ENCODE measurements at places on chromosomes 11 and 22.

GRCh38 chr22:31275576-31275975 is 16.7 kb downstream of the PIK3IP1 start:
- H3K4me3 ChIP-seq = no peak overlapping the region
- DNase-seq = no peak
- peaks cover 56% of the 10 kb centered on the region for H3K36me3 ChIP-seq
- H3K4me1 ChIP-seq = no peaks in the 10 kb centered on the region

DNA sequence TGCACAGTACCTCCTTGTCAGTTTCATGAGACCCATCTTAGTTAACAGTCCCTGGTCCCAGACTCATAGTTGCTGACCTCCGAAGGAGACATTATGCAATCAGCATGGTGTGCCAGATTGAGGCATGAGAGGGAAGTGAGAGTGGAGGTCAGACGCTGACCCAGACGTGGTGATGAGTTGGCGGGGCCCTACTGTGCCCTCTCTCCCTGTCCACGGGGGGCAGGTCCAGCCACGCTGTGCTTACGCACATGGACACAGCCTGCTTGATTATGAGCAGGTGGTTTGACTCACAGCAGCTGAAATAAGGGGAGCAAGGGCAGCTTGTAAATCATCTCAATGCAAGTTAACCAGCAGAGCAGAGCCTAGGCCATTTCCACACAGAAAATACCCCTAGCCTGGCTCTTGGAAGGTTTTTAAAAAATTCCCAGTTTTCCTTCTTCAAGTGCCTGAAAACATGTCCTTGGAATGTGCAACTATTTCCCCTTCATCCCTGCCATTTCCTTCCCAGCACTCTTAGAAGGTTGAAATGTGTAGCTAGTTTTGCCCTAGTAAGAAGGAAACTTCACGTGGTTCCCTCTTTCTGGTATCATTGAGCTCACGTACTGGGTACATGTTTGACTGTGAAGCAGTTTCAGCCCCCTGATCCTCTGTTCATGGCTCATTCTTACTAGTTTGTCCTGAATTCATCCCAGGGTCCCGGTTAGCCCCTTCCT is 122.6 kb upstream of the SORL1-AS1 start:
- H3K4me3 ChIP-seq = no peak overlapping the region
- H3K4me1 ChIP-seq = no peaks in the 10 kb centered on the region
- peaks cover 5% of the 10 kb centered on the region for H3K36me3 ChIP-seq
- DNase-seq = peak; percentile 82
- H3K27ac ChIP-seq = peak overlapping the region; percentile 1

DNA sequence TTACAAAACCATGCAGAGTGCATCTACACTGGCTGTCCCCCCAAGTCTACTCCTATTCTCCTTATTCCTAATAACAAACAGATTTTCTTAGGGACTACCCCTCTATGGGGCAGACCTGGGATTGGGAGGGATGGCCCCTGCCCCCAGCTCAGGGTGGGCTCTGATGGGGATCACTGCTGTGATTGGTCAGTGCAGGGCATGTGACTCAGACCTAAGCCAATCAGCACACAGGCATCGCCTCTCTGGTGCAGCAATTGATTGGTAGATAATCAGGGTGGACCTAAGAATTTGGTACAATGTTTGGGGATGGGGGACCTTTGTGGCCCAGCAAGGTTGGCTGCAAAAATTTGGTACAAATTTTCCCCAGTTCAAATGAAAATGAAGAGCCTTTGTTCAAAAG is 57.2 kb upstream of the SHANK2 start:
- no peaks in the 10 kb centered on the region for H3K4me1 ChIP-seq
- H3K27ac ChIP-seq = no peak overlapping the region
- no peak overlapping the region for H3K4me3 ChIP-seq
- no peak for DNase-seq
- no peaks in the 10 kb centered on the region for H3K36me3 ChIP-seq

GRCh38 chr11:5665051-5665570 is 19.8 kb downstream of the TRIM5 start:
- no peaks in the 10 kb centered on the region for H3K27me3 ChIP-seq
- no peak overlapping the region for H3K4me3 ChIP-seq
- no peak for DNase-seq

DNA sequence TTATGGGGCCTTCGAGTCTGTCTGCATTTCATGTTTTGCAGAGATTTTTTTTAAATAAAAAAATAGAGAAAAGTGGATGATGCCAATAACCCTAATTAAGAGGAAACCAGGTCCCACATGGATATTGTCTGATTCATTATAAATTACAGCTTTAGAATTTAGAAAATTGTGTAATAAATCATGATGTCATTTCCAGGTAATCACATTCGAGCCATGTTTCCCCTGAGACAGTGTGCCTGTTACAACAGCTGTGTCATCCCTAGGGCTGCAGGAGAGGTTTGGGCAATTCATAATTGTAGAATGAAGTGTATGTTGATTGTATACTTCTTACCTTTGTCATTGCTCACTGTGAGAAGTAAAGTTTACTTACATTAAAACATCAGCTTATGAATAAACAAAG is 38.3 kb downstream of the NCAM1 start:
- DNase-seq = no peak
- no peak overlapping the region for H3K27ac ChIP-seq
- H3K27me3 ChIP-seq = no peaks in the 10 kb centered on the region
- H3K4me3 ChIP-seq = no peak overlapping the region

DNA sequence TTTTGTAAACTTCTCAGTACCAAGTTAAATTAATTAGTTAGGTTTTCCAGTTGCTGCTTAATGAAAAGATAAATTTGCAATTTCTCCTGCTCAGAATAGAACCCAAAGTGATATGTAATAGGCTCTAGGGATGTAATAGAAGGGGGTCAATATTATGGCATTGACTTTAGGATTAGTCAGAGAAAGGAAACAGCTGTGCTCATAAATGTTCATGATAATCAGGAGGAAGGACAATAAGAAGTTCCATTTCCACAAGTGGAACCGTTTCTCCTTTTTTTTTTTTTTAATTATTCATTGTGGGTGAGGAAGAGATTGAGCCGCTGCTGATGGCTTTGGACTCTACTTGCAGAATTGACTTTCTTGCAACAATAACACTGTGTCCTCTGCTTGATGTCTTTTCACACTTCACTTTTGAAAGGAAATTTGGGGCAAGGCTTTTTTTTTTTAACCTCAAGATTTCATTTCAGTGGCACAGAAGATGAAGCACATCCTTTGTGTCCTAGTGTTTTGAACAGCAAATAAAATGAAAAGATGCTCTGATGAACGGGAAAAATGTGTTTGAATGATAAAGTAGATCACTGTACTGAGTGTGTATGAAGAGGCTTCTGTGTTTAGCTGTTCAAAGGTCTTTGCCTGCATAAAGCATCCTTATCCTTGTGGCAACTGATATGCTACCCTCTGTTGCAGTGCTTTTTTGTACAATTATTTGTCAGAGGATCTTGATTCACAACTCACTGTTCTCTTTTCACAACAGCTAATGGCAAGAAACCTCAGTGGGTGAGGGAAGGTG is 62.4 kb downstream of the GAS2 start:
- no peaks in the 10 kb centered on the region for H3K4me1 ChIP-seq
- no peak for DNase-seq
- no peaks in the 10 kb centered on the region for H3K36me3 ChIP-seq
- H3K27ac ChIP-seq = no peak overlapping the region
- no peak overlapping the region for H3K4me3 ChIP-seq

- H3K27ac ChIP-seq = no peak overlapping the region
- H3K27me3 ChIP-seq = no peaks in the 10 kb centered on the region
- H3K4me3 ChIP-seq = no peak overlapping the region
- no peak for DNase-seq
- peaks cover 9% of the 10 kb centered on the region for H3K4me1 ChIP-seq
- H3K36me3 ChIP-seq = no peaks in the 10 kb centered on the region
These were observed 30.0 kb upstream of the TCF20 start for GRCh38 chr22:42300259-42301076.

DNA sequence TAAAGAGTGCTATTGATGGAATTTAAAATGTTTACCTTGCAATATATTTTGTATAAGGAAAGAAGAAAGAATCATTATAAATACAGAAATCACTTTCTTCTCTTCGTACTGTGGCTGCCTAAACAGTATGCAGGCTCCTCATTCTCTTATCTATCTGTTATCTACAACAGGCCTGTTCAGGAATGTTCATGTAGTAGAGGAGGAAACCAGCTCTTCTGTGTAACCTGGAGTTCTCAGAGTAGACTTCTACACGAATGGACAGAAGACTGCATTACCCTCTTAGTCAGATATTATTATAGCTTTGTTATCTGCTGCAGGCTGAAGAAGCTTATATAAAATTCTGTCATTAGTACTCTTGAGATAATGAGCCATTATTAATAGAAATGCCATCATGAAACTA is 1225.9 kb upstream of the CNTN5 start:
- H3K36me3 ChIP-seq = no peaks in the 10 kb centered on the region
- H3K27me3 ChIP-seq = no peaks in the 10 kb centered on the region
- no peak overlapping the region for H3K27ac ChIP-seq
- H3K4me3 ChIP-seq = no peak overlapping the region
- no peaks in the 10 kb centered on the region for H3K4me1 ChIP-seq

DNA sequence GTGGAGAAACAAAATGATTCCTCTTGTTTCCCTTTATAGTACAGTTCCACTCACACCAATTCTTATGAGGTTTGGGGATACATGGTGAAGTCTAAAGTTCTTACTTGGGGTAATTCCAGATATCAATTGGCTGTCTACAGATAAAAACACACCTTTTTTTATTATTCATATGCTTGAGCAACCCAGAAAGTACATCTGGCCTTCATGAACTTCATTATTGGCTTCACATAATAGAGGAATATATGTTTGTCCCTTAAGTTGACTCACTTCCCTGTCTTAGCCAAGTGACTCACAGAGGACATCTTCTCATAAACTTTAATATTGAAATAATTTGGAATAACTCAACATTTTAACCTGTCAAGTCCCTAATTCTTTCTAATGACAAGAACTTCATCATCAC is 36.3 kb upstream of the SOX6 start:
- H3K36me3 ChIP-seq = no peaks in the 10 kb centered on the region
- DNase-seq = no peak
- H3K27me3 ChIP-seq = no peaks in the 10 kb centered on the region
- no peak overlapping the region for H3K4me3 ChIP-seq
- H3K27ac ChIP-seq = no peak overlapping the region

- DNase-seq = no peak
- no peak overlapping the region for H3K27ac ChIP-seq
- no peak overlapping the region for H3K4me3 ChIP-seq
- H3K4me1 ChIP-seq = peaks cover 17% of the 10 kb centered on the region
- no peaks in the 10 kb centered on the region for H3K27me3 ChIP-seq
These were observed 265.5 kb downstream of the CTTN start for GRCh38 chr11:70663815-70664214.
